Endothelial cell (in vitro differentiated cells): ENCODE measurements at places on chromosomes 13 and 19. TPM values are rescaled to one million over a fixed set of nuclear protein-coding genes. Genes with fewer than 3 reads are reported as not detected.
A peak's percentile ranks its signal among the peaks of the same experiment; 100 is the strongest.

DNA sequence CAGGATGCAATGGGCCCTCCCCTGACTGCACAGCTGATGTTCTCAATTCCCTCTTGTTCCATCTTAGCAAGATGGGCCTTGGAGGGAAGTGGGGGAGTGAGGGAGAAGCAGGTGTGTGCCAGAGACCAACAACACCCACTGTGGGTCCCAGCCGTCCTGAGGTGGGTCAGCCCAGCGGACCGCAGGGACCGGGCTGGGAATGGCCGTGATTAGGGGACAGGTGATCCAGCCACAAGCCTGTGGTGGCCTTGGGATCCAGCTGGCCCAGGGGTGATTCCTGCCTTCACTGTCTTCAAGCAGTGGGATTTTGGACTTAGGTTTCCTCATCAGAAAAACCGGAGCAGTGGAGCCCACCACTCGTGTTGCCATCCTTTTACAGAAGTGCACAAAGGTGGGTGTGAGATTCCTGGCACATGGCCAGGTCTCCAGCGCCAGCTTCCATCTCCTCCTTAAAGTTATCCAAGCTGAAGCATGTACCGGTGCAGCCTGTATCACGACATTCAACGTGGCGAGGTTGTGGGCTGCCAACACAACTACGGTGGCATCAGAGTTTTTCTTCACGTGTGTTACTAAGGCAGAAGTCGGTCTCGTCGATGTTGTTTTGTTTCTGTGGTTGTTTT lies 9.0 kb upstream of the ATP11A start:
- H3K27me3 ChIP-seq = no peaks in the 10 kb centered on the region
- DNase-seq = no peak
- no peaks in the 10 kb centered on the region for H3K4me1 ChIP-seq
- H3K36me3 ChIP-seq = peaks cover 3% of the 10 kb centered on the region
- no peak overlapping the region for H3K4me3 ChIP-seq

- H3K4me1 ChIP-seq = peaks cover 44% of the 10 kb centered on the region
- H3K27me3 ChIP-seq = peaks cover 6% of the 10 kb centered on the region
- DNase-seq = no peak
- no peak overlapping the region for H3K4me3 ChIP-seq
- peak overlapping the region; percentile 88 for H3K27ac ChIP-seq
Measured at GRCh38 chr13:98410612-98411011, 166.3 kb downstream of the STK24 start.

GRCh38 chr19:6271721-6272410 lies 7.9 kb downstream of the MLLT1 start:
- H3K4me1 ChIP-seq = peaks cover 42% of the 10 kb centered on the region
- H3K36me3 ChIP-seq = peaks cover 22% of the 10 kb centered on the region
- H3K27ac ChIP-seq = peak overlapping the region; percentile 40

DNA sequence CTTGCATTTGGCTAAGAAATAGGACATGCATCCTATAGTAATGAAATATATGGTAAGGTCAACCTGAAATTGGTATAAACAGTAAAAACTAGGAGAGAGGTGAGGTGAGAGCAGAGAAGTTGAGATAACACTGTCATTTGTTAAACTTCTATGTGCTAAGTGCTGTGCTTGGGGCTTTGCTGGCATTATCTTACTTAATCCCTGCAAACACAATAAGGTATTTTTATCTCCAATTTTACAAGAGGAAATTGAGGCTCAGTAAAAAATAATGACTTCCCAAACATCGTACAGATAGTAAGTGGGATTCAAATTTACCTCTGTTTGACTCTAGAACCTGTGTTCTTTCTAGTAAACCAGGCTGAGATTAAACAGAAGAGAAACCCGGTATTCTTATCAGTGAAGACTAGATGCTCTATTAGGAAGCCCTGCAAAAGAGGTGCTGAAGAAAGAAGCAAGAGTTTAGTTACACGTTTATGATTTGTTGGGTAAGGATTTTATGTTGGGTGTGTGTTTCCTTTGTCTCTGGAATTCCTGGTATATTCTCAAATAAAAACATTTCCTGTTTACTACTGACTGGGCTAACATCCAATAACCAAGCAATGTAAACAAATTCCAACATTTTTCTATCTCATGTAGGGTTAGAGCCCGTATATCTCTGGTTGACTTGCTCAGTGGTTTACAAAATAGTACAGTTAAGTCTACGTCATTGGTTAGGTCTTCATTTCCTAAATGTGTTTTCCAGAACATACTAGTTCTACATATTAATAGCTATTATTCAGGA lies 137.3 kb upstream of the FNDC3A start:
- no peaks in the 10 kb centered on the region for H3K36me3 ChIP-seq
- no peak overlapping the region for H3K27ac ChIP-seq
- H3K27me3 ChIP-seq = no peaks in the 10 kb centered on the region
- no peak overlapping the region for H3K4me3 ChIP-seq
- peaks cover 6% of the 10 kb centered on the region for H3K4me1 ChIP-seq
- DNase-seq = no peak

- H3K4me3 ChIP-seq = no peak overlapping the region
- H3K36me3 ChIP-seq = peaks cover 3% of the 10 kb centered on the region
- DNase-seq = peak; percentile 80
- H3K27me3 ChIP-seq = no peaks in the 10 kb centered on the region
- no peak overlapping the region for H3K27ac ChIP-seq
Measured at GRCh38 chr19:45016388-45017314, 15.4 kb downstream of the RELB start.

- peaks cover 13% of the 10 kb centered on the region for H3K36me3 ChIP-seq
- peak; percentile 100 for DNase-seq
- H3K4me1 ChIP-seq = peaks cover 19% of the 10 kb centered on the region
- peaks cover 16% of the 10 kb centered on the region for H3K27me3 ChIP-seq
Measured at GRCh38 chr19:5686647-5687359, 3.3 kb upstream of the RPL36 start.

- peak overlapping the region; percentile 100 for H3K4me3 ChIP-seq
- H3K4me1 ChIP-seq = peaks cover 25% of the 10 kb centered on the region
- H3K36me3 ChIP-seq = peaks cover 6% of the 10 kb centered on the region
Measured at GRCh38 chr13:74133657-74134201, 475 bp downstream of the KLF12 start.

DNA sequence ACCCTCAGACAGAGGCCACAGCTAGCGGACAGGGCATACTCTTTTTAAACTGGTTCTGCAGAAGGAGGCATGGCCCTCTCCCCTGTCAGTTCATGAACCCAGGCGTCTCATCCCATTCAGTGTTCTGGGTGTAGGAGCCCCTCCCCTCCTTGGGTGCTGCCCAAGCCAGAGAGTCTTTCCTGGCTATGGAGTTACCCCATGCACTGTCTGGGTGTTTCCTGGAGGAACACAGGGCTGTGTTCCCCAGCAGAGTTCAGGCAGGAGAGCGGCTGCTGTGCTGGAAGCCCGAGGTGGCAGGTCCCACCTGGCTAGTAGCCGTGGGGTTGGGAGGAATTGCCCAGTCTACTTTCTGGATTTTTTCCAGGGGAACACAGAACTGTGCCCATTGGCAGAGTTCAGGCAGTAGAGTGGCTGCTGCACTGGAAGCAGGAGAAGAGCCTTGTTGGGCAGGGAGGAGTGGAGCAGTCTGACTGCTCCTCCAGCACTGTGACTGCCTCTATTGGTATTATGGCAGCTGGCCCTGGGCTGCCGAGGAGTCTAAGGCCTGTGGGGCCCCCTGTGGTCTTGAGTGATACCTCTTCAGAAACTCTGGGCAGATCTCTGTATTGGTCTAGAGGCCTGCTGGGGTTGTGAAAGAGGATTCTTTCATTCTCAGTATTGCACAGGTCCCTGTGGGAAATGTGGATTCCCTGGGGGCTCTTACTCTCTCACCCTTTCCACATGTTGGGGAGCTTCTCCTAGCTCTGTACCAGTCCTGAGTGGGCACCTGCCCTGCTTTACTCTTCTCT lies 168.3 kb downstream of the PCDH20 start:
- no peaks in the 10 kb centered on the region for H3K4me1 ChIP-seq
- H3K36me3 ChIP-seq = no peaks in the 10 kb centered on the region
- H3K27ac ChIP-seq = no peak overlapping the region
- H3K4me3 ChIP-seq = no peak overlapping the region
- peaks cover 2% of the 10 kb centered on the region for H3K27me3 ChIP-seq

GRCh38 chr13:74641586-74641985 lies 507.4 kb upstream of the KLF12 start:
- DNase-seq = no peak
- no peaks in the 10 kb centered on the region for H3K36me3 ChIP-seq
- no peaks in the 10 kb centered on the region for H3K27me3 ChIP-seq
- H3K4me3 ChIP-seq = no peak overlapping the region
- no peak overlapping the region for H3K27ac ChIP-seq

DNA sequence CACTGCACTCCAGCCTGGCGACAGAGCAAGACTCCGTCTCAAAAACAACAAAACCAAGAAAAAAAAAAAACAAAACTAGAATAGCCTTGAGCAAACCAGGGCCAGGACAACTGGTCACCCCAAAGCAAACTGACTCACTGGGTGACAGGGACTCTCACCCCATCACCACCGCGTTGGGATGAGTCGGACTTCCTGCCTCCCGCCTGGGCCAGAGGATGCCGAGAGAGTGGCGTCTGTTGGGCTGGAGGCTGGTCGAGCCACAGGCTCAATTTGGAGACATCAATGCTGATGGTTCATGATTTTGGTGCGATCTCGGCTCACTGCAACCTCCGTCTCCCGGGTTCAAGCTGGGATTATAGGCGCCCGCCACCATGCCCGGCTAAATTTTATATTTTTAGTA lies 11.6 kb downstream of the TMPRSS9 start:
- no peaks in the 10 kb centered on the region for H3K4me1 ChIP-seq
- no peak for DNase-seq
- H3K27me3 ChIP-seq = peaks cover 5% of the 10 kb centered on the region
- H3K4me3 ChIP-seq = no peak overlapping the region
- H3K36me3 ChIP-seq = no peaks in the 10 kb centered on the region
- no peak overlapping the region for H3K27ac ChIP-seq

- H3K27me3 ChIP-seq = peaks cover 1% of the 10 kb centered on the region
- no peak overlapping the region for H3K4me3 ChIP-seq
Measured at GRCh38 chr13:51499841-51500240, 47.0 kb upstream of the INTS6 start.

DNA sequence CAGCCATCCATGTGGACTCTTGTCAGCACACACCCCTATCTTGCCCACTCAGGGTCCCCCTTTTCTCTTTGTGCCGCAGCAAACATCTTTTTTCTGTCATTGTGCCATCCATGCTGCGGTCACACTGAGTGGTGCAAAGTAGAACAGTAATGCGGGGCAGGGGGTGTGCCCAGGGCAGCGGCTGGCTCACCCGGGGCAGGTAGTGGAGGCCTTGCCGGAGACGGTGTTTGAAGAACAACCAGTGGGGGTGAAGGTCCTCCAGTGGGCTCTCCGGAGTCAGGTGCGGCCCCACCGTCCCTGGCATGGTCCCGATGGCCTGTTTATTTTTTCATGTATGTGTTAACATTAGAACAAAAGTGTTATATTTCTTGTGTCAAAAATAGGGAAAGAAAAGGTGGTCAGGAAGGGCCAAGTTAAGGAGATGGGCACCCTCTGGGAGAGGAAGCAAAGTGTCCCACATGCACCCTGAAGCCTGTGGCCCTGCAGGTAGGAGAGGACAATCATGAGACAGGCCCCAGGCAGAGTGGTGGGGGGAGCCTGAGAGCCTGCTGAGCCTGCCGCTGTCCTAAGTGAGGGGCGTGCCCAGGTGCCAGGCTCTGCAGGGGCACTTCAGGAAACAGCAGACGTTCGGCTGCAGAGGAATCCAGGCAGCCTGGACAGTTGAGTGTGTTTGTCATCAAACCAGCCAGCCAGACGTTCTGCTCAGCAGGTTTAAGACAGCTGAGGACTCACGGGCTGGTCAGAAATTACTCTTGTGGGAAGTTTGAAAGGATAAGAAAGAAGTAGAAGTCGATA lies 12.3 kb downstream of the TSSK6 start:
- H3K4me1 ChIP-seq = no peaks in the 10 kb centered on the region
- H3K4me3 ChIP-seq = no peak overlapping the region
- peaks cover 37% of the 10 kb centered on the region for H3K36me3 ChIP-seq
- peak overlapping the region; percentile 44 for H3K27ac ChIP-seq

DNA sequence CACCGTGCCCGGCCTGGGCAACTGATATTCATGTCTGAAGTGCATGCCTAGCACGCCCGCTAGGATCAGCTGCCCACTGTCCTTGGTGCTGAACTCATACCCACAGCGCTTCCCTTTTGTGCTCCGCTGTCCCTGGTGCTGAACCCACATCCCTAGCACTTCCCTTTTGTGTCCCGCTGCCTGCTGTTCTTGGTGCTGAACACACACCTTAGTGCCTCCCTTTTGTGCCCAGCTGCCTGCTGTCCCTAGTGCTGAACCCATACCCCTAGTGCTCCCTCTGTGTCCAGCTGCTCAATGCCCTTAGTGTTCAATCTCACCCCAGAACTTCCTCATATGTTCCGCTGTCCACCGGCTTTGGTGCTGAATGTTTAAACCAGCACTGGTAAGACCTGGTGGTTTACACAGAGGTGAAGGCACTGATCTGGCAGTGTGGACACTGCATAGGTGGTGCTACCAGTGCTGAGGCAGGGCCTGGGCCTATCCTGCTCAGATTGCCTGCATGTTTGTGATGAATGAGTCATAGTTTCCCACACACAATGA lies 26.3 kb upstream of the SIGLEC11 start:
- H3K27me3 ChIP-seq = peaks cover 6% of the 10 kb centered on the region
- H3K36me3 ChIP-seq = peaks cover 42% of the 10 kb centered on the region
- peak; percentile 93 for DNase-seq
- no peaks in the 10 kb centered on the region for H3K4me1 ChIP-seq
- H3K4me3 ChIP-seq = peak overlapping the region; percentile 26

GRCh38 chr19:51075998-51076397 lies 6.7 kb downstream of the KLK14 start:
- H3K27ac ChIP-seq = no peak overlapping the region
- DNase-seq = no peak
- H3K36me3 ChIP-seq = no peaks in the 10 kb centered on the region
- peaks cover 3% of the 10 kb centered on the region for H3K27me3 ChIP-seq

- peaks cover 19% of the 10 kb centered on the region for H3K4me1 ChIP-seq
- DNase-seq = no peak
- H3K4me3 ChIP-seq = no peak overlapping the region
- H3K27ac ChIP-seq = peak overlapping the region; percentile 65
- H3K27me3 ChIP-seq = no peaks in the 10 kb centered on the region
Measured at GRCh38 chr13:73828811-73829210, 305.4 kb downstream of the KLF12 start.

- no peaks in the 10 kb centered on the region for H3K4me1 ChIP-seq
- peaks cover 24% of the 10 kb centered on the region for H3K36me3 ChIP-seq
- peaks cover 6% of the 10 kb centered on the region for H3K27me3 ChIP-seq
Measured at GRCh38 chr19:10797541-10798256, 38.3 kb downstream of the TMED1 start.

GRCh38 chr19:46406976-46407375 lies 6.4 kb downstream of the CCDC8 start:
- H3K27ac ChIP-seq = no peak overlapping the region
- H3K4me3 ChIP-seq = no peak overlapping the region
- DNase-seq = no peak
- peaks cover 3% of the 10 kb centered on the region for H3K36me3 ChIP-seq

- H3K27me3 ChIP-seq = peaks cover 14% of the 10 kb centered on the region
- H3K36me3 ChIP-seq = peaks cover 16% of the 10 kb centered on the region
- H3K27ac ChIP-seq = peak overlapping the region; percentile 11
- no peak for DNase-seq
- H3K4me1 ChIP-seq = peaks cover 37% of the 10 kb centered on the region
- peak overlapping the region; percentile 42 for H3K4me3 ChIP-seq
Measured at GRCh38 chr19:55253842-55254624, 4.8 kb downstream of the PPP6R1 start.

- DNase-seq = no peak
- H3K4me3 ChIP-seq = no peak overlapping the region
- no peaks in the 10 kb centered on the region for H3K4me1 ChIP-seq
- peaks cover 4% of the 10 kb centered on the region for H3K27me3 ChIP-seq
- no peak overlapping the region for H3K27ac ChIP-seq
- H3K36me3 ChIP-seq = peaks cover 16% of the 10 kb centered on the region
Measured at GRCh38 chr19:2805991-2806649, 13.5 kb upstream of the ZNF554 start.

PSG11 gene
- not detected for total RNA-seq

OVOL3 gene
- not detected for total RNA-seq

NFIC gene
- total RNA-seq = 4.9 TPM

TNFSF9 gene
- 3.0 TPM for total RNA-seq
